ENCODE measurements at places on chromosomes 5 and 9.

DNA sequence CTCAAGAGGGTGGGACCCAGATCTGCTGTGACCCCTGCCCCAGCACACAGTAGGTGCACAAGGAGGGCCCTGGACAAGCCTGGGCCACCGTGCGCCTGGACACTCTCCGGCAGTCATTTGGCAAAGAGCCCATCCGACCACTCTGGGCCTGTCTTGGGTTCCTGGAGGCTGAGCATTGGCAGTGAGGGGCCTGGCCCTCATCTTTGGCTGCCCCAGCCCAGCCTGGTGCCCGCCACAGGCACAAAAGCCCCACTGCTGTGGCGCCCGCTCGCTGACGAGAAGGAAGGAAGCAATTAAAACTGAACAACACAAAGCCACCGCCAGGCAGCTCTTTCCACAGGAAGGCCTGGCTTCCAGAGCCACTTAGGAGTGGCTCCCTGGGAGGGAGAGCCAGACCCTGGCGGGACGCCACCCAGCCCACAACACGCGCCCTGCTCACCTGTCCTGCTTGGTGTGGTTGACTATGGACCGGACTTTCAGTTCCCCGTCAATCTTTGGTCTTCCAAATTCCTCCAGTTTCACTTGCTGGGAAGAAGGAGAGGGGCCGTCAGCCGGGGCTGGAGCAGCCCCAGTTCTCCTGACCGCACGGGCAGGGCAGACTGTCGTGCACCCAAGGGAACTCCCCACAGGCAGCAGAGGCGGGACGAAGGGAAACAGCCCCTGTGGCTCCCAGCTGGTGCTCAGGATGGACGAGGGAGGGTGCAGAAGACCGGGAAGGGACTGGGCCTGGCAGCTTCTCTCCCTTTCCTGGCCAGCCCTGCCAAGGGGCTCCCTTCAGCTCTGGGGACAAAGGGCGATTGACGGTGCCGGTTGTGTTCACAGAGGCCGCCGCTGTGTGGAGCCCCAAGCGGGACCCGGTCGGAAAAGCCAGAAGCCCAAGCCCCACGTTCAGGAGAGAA, 50.9 kb upstream of the SARDH start:
- no peak overlapping the region for H3K4me3 ChIP-seq
- peaks cover 5% of the 10 kb centered on the region for H3K36me3 ChIP-seq
- no peaks in the 10 kb centered on the region for H3K27me3 ChIP-seq
- peaks cover 7% of the 10 kb centered on the region for H3K4me1 ChIP-seq
- H3K27ac ChIP-seq = no peak overlapping the region

GRCh38 chr9:132546148-132547051, 36.0 kb upstream of the BARHL1 start:
- H3K4me1 ChIP-seq = peaks cover 40% of the 10 kb centered on the region
- H3K27ac ChIP-seq = peak overlapping the region; percentile 43
- DNase-seq = no peak
- peaks cover 50% of the 10 kb centered on the region for H3K27me3 ChIP-seq
- peak overlapping the region; percentile 62 for H3K4me3 ChIP-seq

GRCh38 chr5:102511666-102512065, 12.9 kb upstream of the SLCO6A1 start:
- no peak overlapping the region for H3K27ac ChIP-seq
- DNase-seq = no peak
- no peaks in the 10 kb centered on the region for H3K27me3 ChIP-seq
- no peak overlapping the region for H3K4me3 ChIP-seq

DNA sequence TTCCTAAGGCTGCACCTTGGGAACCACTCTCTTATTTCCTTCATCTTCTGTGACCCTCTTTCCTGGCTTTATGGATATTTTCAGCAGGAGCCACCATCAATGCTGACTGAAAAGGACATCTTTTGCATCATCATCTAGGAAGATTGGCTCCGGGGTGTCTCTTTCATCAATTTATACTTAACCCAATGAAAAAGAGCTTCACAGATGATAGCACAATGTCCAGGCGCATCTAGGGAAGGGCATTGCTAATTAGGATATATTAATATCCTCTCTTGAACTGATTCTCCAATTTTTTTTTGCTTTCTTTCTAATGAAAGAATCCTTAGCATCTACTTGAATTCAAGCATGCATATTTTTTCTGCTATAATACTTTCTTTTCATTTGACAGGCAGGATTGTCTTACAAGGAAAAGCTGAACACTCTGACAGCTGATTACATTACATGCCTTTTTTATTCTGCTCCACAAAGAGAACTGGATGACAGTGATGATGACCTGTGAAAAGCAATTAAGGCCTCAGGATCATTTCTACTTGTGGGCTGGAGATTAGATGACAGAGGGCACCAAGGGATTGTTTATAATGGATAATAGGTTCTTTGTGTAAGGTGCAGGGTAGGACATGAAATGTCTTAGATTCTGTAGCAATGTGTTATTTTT, 60.2 kb downstream of the PCSK1 start:
- H3K4me3 ChIP-seq = no peak overlapping the region
- DNase-seq = no peak
- H3K4me1 ChIP-seq = no peaks in the 10 kb centered on the region
- H3K36me3 ChIP-seq = no peaks in the 10 kb centered on the region
- no peak overlapping the region for H3K27ac ChIP-seq
